ENCODE measurements at places on chromosomes 4 and X.

DNA sequence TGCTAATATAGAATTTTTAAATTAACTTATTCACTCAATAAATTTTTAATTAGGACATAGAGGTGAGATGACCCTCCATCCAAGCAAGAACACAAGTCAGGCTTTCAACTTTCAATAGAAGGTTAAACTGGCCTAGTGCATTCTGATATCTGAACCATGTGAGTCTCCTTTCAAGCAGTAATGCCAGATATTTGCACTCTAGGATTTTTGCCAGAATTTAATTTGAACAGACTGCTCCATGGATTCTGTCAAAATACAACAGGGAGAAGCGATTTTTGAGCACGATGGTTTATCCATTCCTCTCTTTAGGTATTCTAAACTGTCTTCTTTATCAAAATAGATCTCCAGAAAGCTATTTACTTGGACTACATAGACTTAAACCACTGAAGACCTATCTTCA lies 72.0 kb upstream of the DCLK2 start:
- DNase-seq = peak; percentile 54

GRCh38 chr4:92634882-92635281 lies 331.1 kb downstream of the GRID2 start:
- DNase-seq = no peak

DNA sequence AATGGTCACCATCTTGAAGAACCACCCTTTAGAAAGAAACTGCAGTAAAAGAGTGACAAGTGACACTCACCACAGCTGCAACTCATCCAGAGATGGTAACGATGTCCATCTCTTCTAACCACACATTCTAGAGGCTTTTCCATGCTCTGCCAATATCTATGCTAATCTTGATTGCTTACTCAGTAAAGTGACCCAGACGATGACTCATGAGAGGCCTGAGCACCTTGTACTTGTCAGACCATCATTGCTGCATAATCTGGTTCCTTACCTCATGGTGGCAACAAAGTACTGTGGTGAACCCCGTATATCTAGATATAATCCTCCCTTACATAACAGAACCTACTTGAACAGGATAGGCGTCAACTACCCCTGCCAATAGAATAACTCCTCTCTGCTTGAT lies 75.6 kb downstream of the CCNG2 start:
- no peak for DNase-seq

- no peak for DNase-seq
Observed at GRCh38 chr4:6507345-6507744, 34.9 kb upstream of the PPP2R2C start.

- DNase-seq = no peak
Observed at GRCh38 chrX:96211953-96212352, 472.7 kb upstream of the DIAPH2 start.

GRCh38 chrX:118751950-118752783 lies 24.8 kb downstream of the IL13RA1 start:
- DNase-seq = no peak

DNA sequence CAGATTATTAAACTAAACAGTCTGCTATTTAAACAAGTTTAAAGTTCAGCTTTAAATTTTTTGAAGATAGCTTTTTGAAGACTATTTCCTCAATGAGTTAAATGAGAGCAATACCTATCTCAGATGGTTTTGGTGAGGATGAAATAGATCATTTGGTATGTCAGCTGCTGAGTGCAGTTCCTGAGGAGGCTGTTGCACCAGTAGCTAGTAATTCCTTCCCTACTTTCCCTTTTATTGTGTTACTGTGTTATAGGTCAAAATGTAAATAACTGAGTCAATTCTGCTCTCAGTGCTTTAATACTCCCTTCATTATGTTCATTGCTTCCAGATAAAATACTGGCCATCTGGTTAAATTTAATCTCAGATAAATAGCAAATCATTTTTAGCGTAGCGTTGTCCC lies 48.6 kb downstream of the BMPR1B start:
- DNase-seq = no peak

DNA sequence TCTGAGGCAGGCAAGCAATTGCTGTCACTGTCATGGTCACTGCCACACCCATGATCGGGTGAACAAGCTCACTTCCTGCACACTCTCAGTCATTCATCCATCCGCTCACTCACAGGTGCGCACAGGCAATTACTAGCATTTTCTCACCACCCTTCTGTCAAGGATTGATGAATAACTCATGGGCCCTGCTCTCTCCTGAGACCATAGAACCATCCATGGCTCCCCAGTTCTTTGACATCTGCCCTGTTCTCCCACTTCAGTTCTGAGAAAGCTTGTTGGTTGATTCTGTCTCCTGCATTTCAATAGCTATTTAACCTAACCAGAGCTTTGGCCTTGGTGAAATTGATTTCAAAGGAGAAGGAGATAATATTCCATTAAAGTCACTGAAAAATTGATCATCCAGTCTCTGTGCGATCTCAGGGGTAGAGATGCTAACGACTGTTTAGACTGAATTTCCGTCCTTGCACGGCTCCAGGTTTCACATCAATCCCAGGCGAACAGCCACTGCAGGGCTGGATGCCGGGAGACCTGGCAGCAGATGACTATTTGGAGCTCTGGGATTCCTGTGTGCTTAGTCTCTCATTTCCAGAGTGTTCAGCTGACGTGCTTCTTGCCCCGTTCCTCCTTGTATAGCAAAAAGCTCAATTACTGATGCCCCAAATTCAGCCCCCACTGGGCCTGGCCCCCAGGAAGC lies 36.9 kb upstream of the ADRA2C start:
- DNase-seq = no peak

GRCh38 chrX:126124721-126125120 lies 41.4 kb downstream of the DCAF12L2 start:
- no peak for DNase-seq

GRCh38 chr4:55312489-55313101 lies 33.4 kb upstream of the SRD5A3 start:
- DNase-seq = peak; percentile 58

DNA sequence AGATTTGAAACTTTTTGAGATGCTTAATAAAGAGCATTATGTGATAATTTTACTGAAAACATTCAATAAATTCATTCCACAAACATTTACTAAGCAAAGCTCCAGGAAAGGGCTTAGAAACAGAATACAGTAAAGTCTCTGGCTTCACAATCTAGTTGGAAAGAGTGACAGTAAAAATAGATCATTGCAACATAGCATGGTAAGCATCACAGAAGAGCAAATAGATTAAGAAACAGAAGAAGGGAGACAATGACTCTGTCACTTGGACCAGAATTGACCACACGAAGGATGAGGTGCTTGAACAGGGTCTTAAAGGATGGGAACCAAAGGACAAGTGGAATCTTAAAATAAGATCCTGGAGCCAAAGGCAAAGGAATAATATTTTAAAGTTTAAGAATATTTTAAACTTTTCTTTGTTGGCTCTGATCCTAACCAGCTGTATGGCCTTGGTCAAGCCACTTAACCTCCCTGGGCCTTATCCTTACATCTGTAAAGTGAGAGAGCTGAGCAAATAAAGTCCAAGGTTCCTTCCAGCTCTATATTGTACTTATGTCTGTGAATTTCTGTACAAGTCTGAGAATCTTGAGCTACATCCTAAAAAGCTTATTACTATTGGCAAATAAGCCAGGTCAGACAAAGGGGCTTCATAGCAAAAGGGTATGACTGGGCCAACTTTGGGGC lies 33.9 kb downstream of the SEC24D start:
- peak; percentile 33 for DNase-seq

- no peak for DNase-seq
Observed at GRCh38 chr4:114487101-114487500, 111.5 kb upstream of the UGT8 start.

DNA sequence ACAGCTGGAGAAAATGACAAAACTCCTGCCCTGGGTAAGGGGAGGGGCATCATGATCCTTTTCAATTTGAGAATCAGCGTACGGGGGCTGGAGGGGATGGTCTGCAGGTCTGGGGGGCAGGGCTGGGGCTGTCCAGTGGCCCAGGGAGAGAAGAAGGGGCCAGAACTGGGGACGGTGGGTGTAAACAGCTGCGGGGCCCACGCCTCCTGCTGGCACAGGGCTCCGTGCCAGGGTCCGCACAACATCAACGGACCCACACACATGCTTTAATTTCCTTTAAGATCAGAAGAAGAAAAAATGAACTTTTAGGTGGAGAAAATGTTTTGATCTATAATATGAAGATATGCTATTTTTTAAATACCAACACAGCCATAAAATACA lies 52.1 kb downstream of the PSAPL1 start:
- no peak for DNase-seq

- DNase-seq = peak; percentile 19
Observed at GRCh38 chrX:153924149-153924861, 1.8 kb downstream of the ARHGAP4 start.

DNA sequence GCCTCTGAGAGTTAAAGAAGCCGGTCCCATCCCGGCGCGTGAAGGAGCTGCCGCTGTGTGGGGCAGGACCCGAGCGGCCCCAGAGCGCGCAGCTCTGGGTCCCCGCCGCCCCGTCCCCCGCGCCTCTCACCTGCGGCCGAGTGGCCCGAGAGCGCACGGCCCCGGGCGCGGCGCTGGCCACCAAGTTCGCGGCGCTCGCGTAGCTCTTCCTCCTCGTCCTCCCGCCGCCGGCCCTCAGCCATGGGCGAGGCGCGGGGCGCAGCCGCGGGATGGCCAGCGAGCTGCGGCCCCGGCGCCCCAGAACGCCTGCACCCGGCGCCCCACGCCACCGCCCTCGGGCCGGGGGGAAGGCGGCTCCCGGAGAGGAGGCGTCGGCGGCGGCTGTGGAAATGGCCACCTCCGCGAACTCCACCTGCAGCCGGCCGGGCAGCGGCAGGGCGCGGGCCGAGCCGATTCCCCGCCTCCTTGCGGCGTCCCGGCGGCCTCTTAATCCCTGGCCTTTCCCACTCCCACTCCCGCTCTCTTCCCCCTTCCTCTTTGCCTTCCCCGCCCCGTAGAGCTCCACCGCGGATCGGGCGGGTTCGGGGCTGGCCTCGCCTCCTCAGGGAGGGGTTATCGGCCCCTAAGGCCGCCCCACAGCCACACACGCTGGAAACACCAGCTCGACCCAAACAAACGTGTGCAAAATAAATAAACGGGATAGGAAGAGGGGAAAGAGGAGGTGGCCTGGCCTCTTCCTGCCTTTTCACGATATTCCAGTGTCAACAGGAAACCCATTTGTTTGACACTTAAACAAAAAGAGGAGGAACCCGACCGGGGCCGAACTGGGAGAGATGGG lies at the start of gene SH3D19:
Gene SH3D19 (minus strand): TSS at position 495 of the 838 bp plus-strand sequence. CDS start 253 bp downstream, at position 242.
- DNase-seq = peak; percentile 76

DNA sequence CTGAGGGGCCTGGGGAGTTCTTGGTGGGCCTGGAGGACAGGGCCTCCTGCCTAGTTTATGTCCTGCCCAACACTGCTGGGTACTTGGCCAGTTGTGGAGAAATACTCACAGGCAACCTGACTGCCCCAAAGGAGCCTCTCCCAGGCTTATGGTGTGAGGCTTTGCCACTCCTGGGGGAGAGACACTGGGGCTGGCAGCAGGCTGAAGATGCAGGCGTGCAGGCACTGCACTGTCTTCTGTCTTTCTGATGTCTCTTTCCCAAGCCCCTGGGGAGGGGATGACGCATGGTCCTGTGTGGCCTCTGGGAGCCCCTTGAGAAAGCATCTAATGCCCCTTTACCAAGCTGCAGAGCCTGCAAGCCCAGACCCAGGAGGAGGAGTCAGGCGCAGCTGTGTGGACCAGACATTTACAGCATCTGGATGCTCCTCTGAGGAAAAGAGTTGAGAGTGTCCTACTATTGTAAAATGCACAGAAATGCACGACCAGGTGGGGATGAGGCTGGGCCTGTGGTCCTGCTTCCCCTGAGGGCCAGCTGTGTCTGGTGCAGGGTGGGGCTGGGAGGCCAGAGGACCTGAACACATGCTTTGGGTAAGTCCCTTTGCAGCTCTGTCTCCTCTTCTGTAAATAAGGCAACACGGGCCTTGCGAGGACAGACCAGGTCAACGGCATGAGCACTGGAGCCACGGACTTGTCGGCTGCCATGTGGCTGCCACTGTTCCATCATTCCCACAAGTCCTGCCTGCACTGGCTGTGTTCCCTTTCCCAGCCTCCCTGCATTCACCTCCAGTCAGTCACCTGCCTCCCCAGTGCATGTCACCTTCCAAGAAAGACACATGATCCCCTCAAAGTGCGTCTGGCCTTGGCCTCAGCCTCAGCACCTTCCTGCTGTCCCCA lies 8.4 kb downstream of the TMEM271 start:
- DNase-seq = no peak

GRCh38 chr4:177228599-177228998 lies 81.1 kb upstream of the NEIL3 start:
- DNase-seq = no peak

- peak; percentile 53 for DNase-seq
Observed at GRCh38 chr4:139419388-139419914, 34.5 kb upstream of the RAB33B start.

DNA sequence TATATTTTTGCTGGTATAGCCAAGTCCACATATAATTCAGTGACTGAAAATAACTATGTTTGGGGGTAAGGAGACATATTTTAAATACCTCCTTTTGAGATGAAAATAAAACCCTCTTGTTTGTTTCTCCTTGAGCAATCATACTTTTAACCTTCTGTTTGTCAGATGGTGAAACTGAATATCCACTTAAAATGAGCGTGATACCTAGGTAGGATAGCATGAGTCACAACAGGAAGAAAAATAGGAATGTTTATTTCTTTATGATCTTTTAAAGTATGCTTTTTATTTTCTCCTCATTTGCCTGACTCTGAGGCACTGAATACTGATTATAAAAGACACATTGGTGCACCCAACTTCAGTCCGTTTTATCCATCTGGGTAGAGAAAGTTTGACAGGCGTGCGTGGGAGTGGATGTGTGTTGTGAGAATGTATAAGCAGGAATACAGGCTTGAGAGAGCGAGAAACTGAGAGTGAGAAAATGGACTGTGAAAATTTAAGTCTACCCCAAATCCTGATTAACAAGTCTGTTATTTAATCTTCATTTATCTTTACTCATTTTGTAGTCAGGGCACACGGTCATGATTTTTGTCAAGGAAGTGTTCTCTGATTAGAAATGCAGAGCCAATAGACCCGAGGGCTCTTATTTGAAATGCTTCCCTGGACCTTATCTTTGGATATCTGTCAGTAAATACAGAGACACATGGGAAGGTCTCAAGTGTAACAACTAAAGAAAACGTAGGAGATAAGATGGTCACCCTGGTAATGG lies 62.1 kb upstream of the ANTXR2 start:
- no peak for DNase-seq

Data from fibroblast of gingiva (primary cell).